ENCODE measurements at places on chromosomes 16 and 17.

GRCh38 chr16:27505297-27506236, 44.1 kb downstream of the GTF3C1 start:
- DNase-seq: no peak

DNA sequence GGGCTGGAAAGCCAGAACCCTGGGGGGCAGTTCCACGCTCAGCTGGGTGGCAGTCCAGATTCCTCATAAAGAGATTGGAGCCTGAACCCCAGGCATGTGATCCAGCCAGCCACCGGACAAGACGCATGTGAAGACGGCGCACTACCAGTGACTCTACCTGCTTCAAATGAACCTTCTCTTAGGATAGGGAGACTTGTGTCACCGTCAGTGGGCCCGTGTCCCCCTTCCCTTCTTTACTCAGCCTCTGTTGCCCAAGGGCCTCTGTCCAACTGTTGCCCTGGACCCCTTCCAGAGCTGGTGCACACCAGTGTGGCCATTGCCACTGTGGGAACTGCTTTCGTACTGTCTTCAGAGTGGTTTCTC, 18.2 kb downstream of the CLUAP1 start:
- DNase-seq: no peak

- DNase-seq: no peak
These were observed 25.8 kb upstream of the GINS3 start for GRCh38 chr16:58366247-58367031.

DNA sequence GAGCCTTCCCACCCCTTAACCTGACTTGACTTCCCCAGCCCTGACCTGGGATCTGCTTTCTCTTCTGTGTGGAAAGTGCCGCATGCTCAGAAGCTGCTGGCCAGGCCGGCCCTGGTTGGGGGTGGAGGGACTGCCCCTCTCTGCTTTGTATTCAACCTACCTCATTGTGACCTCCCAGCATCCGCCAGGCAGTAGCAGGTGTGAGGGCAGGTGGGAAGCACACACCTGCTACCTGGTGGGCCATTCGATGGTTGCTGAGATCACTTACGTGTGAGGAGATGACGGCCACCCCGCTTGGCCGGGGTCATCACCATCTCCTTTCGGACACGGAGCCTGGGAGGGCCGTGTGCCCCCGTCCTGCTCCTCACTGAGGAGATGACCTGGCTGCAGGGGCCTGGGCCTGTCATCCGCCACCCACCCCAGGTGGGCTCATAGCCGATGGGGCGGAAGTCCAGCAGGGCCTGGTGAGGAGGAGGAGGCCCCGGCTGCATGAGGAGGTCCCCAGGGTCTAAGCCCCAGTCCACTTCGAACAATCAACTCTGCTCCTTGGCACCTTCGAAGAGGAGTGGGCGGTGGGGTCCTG, 7.1 kb downstream of the CPNE7 start:
- DNase-seq: no peak

- no peak for DNase-seq
These were observed 131.0 kb upstream of the CIBAR2 start for GRCh38 chr16:85243308-85243707.

- no peak for DNase-seq
These were observed 28.7 kb upstream of the ALDH3A2 start for GRCh38 chr17:19619705-19620325.

DNA sequence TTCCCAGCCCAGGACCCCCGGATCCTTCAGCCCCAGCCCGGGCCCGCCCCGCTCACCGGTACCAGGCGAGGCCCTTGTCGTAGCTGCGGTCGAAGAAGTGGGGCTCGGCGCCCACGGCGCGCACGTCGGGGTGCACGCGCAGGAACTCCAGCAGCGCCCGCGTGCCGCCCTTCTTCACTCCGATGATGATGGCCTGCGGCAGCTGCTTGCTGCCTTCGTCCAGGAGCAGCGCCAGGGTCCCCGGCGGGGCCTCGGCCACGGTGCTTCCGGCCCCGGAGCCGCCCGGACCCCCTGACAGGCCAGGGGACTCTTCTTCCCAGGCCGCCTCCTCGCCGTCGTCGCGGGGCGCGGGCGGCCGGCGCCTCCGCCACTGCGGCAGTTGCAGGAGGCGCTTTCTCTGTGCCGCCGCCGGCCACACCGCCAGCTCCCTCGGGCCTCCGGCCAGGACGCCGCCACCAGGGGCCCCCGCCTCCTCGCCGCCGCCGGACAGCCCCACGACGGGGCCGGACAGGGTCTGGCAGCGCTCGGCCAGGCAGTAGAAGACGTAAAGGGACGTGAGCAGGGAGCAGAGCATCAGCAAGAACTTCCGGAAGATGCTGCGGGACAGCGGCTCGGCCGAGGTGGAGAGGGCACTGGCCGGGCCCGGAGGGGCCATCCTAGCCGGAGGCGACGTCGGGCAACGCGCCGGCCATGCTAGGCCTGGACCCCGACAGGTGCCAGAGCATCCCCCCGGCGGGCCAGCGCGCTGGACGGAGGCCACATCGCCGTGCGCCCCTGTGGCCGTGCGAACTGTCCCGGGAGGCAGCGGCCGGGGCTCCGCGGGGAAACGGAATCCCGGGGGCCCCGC, 1.0 kb downstream of the HS3ST3A1 start:
- DNase-seq: no peak

DNA sequence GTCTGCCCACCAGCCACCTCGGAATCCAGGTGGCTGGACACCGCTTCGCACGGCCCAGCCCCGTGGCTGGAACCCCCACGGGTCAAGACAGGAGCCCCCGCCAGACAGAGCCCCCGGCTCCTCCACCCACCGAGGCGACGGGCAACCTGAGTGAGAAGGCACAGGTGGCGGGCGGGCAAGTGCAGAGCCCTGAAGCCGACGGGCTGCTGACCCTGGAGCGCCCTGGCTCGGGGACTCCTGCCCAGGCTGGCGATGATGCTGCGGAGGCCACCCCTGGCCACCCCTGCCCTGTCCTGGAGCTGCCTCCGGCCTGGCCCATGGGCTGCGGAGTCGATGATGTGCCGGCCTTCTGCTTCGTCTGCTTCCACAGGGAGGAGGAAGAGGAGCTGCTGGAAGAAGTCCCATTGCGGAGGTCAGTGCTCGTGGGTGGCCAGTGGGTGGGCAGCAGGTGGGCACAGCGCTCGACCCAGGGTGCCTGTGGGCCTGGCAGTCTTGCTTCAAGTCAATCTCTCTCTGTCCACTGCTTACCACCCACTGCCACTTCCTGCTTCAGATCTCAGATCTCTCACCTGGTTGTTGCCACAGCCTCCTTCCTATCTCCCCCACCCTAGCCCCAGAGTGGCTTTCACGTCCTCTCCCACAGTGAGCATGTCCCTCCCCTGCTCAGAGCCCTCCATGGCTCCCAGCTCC, 33.1 kb upstream of the SBK1 start:
- no peak for DNase-seq

DNA sequence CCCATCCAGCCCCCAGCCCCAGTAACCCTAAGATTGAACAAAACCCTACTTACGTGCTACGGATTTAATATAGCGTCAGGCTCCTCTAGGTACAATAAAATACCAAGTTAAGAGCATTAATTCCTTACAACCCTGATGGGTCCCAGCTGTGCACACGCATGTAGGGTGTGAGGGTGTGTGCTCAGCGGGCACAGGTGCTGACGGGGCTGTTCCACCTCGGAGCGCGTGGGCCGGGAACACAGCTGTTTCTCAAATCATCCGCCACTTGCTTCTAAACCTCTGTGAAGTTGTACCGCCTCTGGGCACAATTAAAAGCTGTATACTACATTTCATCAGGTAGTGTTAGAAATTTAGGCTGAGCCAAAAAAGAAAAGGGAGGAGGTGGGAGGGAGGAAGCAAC, 478.6 kb downstream of the MAF start:
- DNase-seq: no peak

DNA sequence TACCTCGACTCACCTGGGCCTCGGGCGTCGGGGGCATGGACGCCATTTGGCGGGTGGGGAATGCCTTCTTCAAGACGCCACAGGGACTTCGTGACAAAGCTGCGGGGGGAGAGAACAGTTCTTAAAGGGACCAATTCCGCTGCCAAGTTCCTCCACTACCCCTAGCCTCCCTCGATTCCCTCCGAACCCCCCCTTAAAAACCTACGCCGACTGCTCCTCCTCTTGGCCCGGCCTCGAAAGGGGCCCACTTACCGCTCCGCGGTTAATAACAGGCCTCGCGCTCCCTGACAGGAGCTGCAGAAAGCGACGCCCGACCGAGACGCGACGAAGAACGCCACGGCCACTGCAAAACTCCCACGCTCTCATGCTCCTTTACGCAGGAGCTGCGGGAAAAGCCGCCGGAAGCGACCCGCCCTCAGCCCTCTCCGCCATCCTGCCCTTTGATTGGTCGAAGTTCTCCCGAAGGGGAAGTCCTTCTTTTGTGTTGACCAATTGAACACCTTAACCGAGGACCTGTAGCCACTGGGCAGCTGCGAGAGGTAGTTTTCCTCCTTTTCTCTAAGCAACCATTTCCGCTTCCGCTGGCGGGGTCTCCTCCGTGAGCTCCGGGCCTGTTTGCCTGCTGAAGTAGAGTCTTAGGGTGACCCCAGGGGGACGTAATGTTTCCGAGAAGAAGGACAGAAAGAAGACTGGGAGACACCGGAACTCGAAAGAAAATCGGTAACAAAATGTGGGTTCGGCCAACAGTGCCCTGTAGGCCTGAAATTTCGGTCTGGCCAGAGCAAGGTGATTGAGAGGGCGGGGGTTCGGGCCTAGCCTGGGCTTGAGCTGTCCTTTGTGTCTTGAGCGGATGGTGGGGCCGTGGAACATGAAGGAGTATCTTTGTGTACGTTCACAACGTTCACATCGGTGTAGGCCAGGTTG, at the start of the genes NAA60 and ZNF597:
NAA60 (plus strand) TSS at position 573 of the 924 bp plus-strand sequence. CDS start 32,548 bp downstream, outside the sequence.
ZNF597 (minus strand) TSS at position 397 of the 924 bp plus-strand sequence; CDS start at position 46, 351 bp downstream.
- DNase-seq: peak; percentile 86

DNA sequence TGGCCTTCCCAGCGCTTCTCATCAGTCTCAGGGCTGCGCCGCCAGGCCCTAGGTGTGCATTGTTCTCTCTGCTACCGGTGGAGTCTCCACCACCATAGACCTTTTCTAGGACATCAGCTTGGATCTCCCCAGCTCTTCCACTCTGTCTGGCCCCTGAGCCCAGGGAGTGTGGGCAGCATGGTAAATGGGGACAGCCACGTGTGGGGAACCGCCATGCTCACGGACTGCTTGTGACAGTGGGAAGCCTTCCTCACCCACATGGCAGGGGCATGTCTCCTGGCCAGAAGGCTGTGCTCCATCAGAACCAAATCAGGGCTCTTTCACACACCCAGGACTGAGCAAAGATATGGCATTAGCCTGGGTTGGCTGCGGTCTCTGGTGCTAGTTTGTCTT, 51.3 kb downstream of the TNFRSF13B start:
- no peak for DNase-seq

DNA sequence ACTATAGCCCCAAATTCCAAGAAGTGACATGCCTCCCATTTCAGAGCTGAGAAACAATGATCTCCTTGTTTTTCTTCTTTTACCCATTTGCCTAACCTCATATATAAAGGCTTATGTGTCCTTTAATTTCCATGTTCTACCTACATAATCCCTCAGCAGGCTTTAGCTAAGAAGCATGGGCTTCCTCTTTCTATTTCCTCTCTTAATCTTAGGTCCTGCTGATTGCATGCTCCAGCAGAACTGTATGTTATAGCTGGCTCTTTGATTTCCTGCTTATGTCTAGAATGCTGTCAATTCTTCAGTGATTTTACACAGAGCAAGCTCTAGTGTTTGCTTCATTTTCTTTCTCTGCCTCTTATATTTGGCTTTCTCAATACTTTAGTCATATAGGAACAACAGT, 151.7 kb upstream of the COX10 start:
- no peak for DNase-seq

- peak; percentile 33 for DNase-seq
These were observed 103.6 kb upstream of the C16orf82 start for GRCh38 chr16:26963109-26963508.

DNA sequence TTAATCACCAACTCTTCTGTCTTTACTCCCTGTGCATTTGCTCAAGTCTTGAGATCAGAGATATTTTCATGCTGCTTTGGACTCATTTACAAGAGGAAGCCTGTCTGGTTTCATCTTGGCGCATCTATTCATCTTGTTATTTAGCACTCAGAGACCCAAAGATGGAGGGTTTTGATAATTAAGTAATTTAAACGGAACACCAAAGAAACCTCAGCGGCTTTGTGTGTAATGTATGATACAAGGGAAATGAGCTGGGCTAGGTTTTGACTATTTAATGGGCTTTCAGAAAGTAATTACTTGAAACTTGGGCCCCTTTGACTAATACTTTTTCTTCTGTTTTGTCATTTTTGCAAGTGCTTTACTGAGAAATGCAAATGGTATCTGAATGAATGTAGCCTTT, 66.2 kb upstream of the CACNG3 start:
- DNase-seq: no peak

DNA sequence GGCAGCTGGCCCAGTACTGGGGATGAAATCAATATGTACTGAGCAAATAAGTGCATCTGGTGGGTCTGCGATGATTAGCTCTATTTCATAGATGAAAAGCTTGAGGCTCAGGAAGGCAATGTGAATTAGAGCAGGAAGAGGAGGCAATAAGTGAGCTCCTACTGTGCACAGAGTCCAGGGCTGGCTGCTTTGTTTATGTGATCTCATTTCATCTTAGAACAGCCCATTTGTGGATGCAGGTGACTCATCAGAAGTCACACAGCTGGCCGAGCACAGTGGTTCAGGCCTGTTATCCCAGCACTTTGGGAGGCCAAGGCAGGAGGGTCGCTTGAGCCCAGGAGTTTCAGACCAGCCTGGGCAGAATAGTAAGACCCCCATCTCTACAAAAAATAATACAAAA, 7.1 kb downstream of the TMEM114 start:
- DNase-seq: no peak

GRCh38 chr16:79757163-79757562, 156.6 kb upstream of the MAF start:
- no peak for DNase-seq

DNA sequence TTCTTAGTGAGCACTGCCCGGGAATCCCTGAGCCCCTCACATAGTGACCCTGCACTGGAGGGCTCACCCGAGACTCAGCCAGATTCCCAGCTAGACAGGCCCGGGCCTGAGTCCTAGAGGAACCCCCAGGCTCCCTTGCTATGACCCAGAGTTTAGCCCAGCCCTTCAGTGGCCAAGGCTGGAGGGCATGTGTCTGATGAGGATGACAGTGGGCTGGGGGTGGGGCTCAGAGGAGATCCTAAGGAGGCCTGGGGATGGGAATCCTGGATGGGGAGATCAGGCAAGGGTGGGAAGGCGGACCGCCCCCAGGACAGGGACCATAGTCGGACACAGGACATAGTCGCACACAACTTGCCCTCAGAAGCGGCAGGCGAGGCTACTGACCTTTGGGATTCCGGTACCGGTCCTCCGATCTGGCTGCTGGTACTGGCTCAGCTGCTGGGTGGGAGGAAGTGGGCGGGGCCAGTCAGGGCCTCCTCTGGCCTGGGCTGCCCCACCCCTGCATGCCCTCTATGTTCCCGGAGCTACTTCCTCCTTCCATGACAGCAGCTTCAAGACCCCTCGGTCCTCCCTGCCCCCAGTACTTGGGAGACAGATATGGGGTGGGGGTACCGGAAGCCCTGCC, 1.1 kb downstream of the CD79B start:
- DNase-seq: no peak

GRCh38 chr17:44501866-44502375, 1.3 kb downstream of the GPATCH8 start:
- no peak for DNase-seq

GRCh38 chr17:14269473-14269872, 31.4 kb upstream of the HS3ST3B1 start:
- no peak for DNase-seq
